ENCODE measurements at places on chromosomes 11 and 22.

DNA sequence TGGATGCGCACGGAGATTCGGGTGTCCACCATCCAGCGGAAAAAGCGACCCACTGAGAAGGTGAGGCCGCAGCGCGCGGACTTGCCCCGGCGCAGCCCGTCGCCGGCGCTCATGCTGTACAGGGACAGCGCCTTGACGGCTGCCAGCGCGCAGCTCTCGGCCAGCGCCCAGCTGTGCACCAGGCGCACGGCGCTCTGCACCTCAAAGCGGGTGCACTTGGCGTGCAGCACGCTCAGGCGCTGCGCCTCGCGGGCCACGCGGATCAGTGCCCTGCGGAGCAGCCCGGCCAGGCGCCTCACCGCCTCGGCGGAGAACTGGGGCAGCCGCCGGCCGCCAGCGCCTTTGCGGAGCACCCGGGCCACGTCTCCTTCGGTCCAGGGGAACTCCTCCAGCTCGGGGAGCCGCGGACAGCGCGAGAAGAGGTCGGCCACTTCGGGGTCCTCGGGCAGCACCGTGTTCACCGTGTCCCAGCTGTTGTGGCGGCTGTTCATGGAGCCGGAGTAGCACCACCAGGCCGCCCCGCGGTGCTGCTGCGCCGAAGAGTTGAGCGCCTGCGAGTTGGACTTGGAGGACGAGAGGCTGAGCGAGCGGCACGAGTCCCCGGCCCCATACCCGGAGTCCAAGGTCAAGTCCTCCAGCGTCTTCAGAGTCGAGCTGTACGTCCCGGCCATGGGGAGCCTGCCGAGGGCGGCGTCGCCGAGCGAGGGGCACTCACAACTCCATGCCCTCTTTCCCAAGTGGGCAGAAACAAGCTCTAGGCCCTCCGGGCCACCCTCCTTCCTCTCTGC lies 703 bp downstream of the ABTB2 start:
- DNase-seq: peak; percentile 90

DNA sequence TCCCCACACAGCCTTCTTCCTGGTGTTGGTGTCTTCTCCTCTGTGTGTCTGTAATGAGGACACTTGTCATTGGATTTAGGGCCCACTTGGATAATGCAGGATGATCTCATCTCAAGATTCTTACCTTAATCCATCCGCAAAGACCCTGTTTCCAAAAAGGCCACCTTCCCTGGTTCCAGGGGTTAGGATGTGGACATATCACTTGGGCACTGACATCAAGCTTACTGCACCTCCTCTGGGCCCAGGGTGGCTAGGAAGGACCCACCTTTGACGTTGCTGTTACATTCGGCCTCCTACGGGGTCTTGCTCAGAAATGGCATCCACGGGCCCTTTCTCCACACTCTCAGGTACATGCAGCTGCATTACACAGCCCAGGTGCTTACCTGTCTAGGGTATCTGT lies 535.9 kb downstream of the BRD1 start:
- no peak for DNase-seq

DNA sequence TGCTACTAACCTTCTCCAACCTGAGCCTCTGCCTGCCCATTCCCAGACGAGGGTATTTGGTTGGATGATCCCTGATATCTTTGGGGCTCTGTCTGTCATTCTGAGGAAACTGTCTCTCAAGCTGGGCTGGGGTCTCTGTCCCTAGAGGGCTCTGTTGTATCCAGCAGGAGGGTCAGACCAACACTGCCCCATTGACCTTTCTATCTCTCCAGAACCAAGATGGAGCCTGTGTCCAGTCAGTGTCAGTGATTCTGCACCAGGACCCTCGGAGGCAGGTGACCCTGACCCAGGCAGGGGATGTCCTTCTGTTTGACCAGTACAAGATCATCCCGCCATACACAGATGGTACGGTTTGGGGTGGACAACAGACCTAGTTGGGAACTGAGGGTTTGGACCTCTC lies 21.9 kb downstream of the OTOG start:
- no peak for DNase-seq

DNA sequence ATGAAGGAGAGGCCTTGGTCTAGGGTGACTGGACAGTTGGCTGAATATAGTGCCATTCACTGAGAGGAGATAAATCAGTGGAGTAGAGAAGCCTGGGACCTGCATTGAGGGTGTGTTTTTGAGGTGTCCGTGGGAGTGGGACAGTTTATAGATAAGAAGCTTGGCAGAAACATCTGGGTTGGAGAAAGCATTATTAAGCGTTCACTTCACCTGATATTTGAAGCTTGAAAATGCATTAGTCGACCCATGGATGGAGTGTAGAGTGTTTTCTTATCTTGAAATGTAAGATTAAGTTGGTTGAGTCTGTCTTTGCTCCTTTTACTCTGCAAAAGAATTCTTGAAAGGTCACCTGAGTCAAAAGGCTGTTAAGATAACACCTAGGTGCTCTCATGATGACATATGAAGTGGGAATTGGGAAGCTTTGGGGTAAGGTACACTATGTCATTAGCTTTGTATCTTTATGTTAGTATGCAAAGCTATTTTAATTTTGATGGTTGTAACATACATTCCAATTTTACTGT lies 160.7 kb downstream of the ARHGAP42 start:
- DNase-seq: no peak

- no peak for DNase-seq
Observed at GRCh38 chr11:126545057-126545555, 189.6 kb downstream of the ST3GAL4 start.

GRCh38 chr11:69669486-69669885 lies 5.7 kb downstream of the LTO1 start:
- no peak for DNase-seq

DNA sequence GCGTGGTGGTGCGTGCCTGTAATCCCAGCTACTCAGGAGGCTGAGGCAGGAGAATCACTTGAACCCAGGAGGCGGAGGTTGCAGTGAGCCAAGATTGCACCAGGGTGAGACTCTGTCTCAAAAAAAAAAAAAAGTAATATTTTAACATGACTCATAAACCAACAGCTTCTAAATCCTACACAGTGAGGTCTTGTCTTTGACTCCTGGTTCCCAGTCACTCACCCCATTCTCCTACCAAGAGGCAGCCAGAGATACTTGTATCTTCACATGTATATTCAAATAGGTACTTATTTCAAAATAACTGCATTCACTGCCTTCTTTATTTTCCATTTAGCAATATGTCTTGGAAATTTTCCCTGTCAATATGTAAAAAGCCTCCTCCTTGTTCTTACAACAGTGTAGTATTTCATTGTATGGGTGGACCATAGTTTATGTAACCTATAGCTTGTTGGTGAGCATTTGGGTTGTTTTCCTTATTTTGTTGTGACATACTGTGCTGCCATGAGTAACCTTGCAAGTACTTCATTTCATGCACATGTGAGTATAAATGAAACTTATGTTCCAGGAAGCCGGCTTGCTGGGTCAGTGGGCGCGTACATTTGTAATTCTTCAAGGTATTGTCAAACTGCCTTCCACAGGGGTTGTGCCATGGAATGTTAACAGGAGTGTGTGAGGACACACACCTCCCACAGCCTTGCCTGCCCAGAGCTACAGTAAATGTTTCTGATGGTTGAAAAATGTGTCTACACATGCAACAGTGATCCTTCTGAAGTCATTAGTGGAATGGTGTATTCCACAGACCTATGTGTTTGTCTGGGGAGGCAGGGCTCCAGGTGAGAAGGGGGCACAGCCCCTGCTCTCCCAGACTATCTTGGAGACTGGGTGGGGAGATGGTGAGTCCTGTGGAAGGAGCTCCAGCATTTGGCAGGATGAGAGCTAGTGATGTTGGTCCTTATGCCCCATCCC lies 47.9 kb downstream of the OSBP2 start:
- no peak for DNase-seq

GRCh38 chr11:11740836-11741235 lies 100.9 kb upstream of the USP47 start:
- no peak for DNase-seq

DNA sequence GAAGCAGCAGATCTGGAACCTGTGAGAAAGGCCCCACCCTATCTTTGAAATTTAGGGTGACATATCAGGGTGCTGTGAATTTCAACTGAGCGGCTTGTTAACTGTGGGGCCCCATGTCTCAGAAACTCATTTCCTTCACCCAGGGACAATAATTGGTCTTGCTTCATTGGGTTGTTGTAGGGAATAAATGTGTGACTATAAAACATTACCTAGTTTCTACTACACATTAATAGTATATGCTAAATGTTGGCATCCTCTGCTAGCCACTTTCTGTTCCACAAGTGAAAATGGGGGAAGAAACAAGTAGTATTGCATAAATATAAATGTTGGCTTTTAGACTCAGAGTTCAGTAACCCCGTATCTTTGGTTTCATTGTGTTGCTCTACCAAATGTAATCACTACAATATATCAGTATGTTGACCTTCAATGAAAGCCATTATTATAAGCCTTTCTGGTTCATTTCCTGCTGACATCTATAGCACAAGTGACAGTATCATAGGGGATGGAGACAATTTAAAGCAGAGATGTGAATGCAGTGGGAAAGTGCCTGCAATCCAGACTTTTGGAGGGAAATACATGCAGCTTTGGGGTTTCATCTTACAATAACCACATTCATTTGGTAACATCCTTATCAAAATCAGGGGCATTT lies 905.5 kb upstream of the RAG2 start:
- DNase-seq: no peak

GRCh38 chr11:41282395-41282794 lies 177.1 kb downstream of the LRRC4C start:
- DNase-seq: peak; percentile 35

- DNase-seq: no peak
Observed at GRCh38 chr11:113487622-113488021, 12.4 kb upstream of the DRD2 start.

DNA sequence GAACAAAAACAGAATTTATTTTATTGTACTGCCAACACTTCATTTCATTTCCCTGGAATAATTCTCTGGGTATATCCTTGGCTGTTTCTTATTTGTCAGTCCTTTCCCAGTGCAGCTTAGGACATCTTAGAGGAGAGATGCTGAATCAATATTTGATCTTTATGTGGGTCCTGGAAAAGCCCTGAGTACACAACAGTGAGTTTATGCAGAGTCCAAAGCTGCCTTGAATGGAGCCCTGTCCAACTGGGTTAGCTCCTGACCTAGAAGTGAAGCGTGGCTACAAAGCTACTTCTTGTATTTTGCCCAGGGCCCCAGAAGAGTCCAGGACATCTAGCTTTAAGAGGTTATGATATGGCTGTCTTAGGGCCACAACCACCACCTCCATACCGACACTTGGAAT lies 378.0 kb upstream of the FAT3 start:
- DNase-seq: no peak

DNA sequence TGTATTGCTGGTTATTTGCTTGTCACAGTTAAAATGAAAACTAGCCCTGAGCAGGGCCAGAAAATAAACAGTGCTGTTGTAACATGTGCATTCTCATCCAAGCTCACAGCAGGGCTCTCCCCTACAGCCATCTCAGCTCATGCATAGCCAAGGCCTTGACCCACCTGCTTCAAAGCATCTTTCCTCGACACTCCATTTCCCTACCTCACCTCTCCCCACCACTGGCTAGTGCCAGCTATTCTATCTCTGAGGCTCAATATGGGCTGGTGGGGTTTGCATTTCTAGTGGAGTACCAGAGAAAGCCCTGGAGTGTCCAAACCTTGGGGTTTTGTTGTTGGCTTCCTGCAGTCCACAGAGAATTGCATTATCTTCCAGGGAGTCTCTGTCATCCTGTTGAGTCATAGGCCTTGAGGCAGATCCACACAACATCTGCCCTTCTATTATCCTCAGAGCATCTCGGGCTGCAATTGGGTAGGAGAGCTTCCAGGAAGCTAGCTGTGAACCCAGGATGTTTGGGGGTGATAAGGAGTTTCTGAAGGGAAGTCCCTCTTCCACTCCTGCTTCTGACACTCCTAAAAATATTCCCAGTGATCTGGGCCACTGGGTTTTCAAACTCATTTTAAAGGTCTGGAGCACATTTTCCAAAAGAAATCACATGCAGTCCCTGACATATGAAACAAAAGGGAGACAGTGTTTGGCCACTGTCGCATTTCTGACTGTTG lies 36.1 kb upstream of the AMOTL1 start:
- no peak for DNase-seq

GRCh38 chr11:96635655-96636054 lies 245.8 kb downstream of the JRKL start:
- no peak for DNase-seq

- no peak for DNase-seq
Observed at GRCh38 chr11:92766698-92767097, 202.8 kb upstream of the MTNR1B start.

DNA sequence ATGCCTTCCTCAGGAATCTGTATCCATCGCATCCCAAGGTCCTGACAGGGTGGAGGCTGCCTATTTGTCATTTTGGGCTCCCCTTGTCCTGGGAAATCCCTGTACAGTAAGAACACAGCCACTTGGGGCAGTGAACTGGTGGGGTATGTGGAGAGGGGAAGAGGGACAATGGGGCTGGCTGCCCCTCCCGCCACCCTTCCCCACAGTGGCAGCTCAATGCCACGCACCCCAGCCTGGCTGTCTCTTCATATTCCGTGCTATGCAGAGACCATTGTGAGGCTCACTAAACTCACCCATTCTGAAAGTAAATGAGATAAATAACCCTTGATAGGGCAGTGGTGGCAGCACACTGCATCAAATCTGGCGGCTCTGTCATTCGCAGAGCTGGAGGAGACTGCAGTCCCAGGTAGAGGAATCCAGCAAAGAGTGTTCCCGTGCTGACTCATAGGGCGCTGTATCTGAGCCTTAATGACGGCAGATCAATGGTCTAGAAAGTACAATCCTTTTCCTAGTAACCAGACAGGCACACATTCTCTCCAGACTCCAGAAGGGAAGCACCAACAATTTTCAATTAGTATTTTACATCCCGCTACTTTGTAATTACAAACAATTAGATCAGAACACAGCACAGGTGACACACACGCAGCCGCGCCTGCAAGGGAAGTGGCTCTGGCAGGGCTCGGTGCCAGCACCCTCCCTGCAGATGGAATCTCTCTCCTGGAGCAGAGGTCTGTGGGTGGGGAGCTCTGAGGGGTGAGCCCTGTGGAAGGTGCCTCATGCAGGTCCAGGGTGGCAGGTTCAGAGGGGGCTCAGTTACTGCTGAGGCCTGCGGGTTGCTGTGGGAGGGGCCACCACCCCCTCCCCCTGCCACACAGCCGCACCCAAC lies 167.9 kb upstream of the B3GAT1 start:
- peak; percentile 28 for DNase-seq

- DNase-seq: no peak
Observed at GRCh38 chr11:66228521-66228920, 39.9 kb upstream of the RAB1B start.

DNA sequence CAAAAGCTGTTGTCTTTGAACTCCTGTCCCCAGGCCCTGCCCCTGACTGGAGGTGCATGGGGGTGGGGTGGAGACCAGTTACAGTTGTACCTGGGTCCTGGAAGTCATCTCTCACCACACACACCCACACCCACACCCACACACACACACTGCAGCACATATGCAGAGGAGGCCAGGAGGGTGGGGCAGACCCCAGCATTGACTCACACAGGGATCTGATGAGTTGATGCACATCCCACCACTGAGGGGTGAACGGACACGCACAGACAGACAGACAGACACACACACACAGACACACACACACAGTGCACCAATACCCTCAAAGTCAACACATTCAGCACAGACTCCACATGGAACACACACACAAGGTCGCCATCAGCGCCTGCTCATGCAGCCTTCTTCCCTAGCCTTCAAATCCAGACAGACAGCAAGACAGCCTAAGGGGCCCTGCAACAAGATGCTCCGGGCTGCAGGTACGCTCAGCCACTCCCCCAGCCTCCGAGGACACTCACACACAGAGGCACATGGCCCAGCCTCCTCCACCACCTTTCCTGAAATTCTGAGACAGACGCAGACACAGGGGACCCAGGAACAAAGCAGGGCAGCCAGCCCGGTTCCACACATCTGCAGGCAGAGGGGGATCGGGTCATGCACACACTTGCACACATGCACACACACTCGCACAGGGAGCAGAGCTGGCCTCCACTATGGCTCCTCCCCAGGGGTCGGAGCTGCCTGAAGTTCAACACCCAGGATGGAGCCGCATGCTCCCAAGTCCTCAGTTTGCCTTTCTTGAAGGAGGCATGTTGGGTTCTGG lies 26.5 kb downstream of the SYT7 start:
- peak; percentile 57 for DNase-seq

All from retina (tissue), 1 donor.